ENCODE measurements at places on chromosomes 6 and 20. TPM values are rescaled to one million over a fixed set of nuclear protein-coding genes. Genes with fewer than 3 reads are reported as not detected.

Gene SOX18
- 0.72 TPM for total RNA-seq

Gene NKAIN4
- total RNA-seq, result 10.2 TPM

GRCh38 chr20:35243986-35244385 lies 17.5 kb downstream of the MMP24 start:
- no peak for DNase-seq
- no peak overlapping the region for H3K4me3 ChIP-seq
- no peaks in the 10 kb centered on the region for H3K36me3 ChIP-seq

DNA sequence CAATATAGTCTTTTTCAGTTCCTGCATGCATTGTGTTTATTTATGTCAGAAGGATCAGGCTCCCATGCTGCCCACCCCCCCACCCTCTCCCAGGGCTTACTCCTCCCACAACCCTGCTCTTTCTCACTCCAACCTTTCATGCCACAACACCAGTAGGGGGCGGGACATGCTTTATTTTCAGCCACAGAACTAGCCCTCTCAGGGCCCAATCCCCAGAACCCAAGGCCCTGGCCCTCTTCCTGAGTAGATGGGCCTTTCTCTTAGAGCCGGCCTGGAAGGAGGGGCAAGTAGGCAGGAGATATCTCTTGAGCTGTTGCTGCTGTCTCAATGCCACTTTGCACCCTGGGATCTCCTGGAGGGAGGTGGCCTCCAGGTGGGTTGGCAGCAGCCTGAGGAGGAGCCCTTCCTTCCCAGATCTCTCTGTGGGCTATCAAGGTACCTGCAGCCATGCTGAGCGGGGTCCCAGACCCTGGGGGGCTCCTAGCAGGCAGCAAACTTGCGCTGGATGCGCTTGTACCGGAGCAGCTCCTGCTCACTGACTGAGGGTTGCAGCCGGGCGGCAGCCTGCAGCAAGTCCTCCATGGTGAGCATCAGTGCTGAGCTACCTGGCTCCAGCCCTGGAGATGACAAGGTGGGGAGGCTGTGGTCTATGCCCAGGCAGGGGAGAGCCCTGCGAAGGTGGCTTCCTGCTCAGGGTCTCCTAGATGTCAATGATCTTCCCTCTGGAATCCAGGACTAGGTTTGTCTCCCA lies 3.5 kb downstream of the GNMT start:
- peaks cover 24% of the 10 kb centered on the region for H3K27me3 ChIP-seq
- no peak overlapping the region for H3K27ac ChIP-seq
- no peaks in the 10 kb centered on the region for H3K36me3 ChIP-seq
- peaks cover 4% of the 10 kb centered on the region for H3K4me1 ChIP-seq
- no peak for DNase-seq
- H3K4me3 ChIP-seq, result no peak overlapping the region

- no peaks in the 10 kb centered on the region for H3K36me3 ChIP-seq
- no peak overlapping the region for H3K27ac ChIP-seq
- H3K27me3 ChIP-seq, result no peaks in the 10 kb centered on the region
Observed at GRCh38 chr20:49601153-49601924, 33.4 kb upstream of the PTGIS start.

- no peaks in the 10 kb centered on the region for H3K36me3 ChIP-seq
- H3K27me3 ChIP-seq, result no peaks in the 10 kb centered on the region
- DNase-seq, result no peak
- H3K4me1 ChIP-seq, result peaks cover 41% of the 10 kb centered on the region
- H3K27ac ChIP-seq, result no peak overlapping the region
Observed at GRCh38 chr6:156988276-156989158, 211.3 kb downstream of the ARID1B start.

- no peak overlapping the region for H3K27ac ChIP-seq
- H3K36me3 ChIP-seq, result no peaks in the 10 kb centered on the region
- no peaks in the 10 kb centered on the region for H3K4me1 ChIP-seq
- no peak for DNase-seq
- no peaks in the 10 kb centered on the region for H3K27me3 ChIP-seq
Observed at GRCh38 chr20:52817511-52817910, 154.6 kb upstream of the TSHZ2 start.

- no peak for DNase-seq
- H3K36me3 ChIP-seq, result no peaks in the 10 kb centered on the region
- H3K27me3 ChIP-seq, result no peaks in the 10 kb centered on the region
- H3K27ac ChIP-seq, result no peak overlapping the region
- peaks cover 5% of the 10 kb centered on the region for H3K4me1 ChIP-seq
Observed at GRCh38 chr6:136338486-136338885, 48.8 kb upstream of the BCLAF1 start.

DNA sequence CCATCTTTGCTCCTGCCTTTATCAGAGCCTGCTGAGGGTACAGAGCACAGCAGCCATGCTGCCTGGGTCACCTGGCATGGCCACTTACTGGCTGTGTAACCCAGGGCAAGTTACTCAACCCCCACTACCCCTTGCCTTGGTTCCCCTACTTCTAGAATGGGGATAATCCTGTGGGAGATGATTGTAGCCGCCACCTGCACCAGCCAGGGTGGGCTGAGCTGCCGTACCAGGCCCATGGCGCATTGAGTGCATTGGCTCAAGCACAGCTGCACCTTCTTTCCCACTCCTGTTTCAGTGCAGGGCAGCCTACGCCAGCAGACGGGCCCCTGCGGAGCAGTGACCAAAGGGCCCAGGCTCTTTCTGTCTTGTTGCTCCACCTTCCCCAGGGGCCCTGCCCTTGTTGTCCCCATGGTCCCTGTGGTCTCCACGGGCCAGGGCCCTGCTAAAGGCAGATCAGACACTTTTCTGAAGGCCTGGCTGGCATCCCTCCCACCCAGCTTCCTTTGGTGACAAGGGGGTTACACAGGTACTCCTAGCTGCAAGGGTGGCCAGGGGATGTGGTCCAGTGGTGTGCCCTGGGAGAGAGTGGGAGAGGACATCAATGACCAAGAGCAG lies 159.4 kb upstream of the MLN start:
- DNase-seq, result peak; percentile 64
- no peaks in the 10 kb centered on the region for H3K36me3 ChIP-seq
- no peak overlapping the region for H3K27ac ChIP-seq
- H3K4me1 ChIP-seq, result peaks cover 22% of the 10 kb centered on the region
- H3K27me3 ChIP-seq, result peaks cover 10% of the 10 kb centered on the region
- H3K4me3 ChIP-seq, result no peak overlapping the region

Data from type B pancreatic cell (in vitro differentiated cells).